ENCODE measurements at places on chromosomes 7 and 10.

GRCh38 chr10:60890811-60891210 is 53.2 kb downstream of the RHOBTB1 start:
- no peak for DNase-seq

- DNase-seq = no peak
Measured at GRCh38 chr10:27736396-27736795, 9.2 kb downstream of the MKX start.

DNA sequence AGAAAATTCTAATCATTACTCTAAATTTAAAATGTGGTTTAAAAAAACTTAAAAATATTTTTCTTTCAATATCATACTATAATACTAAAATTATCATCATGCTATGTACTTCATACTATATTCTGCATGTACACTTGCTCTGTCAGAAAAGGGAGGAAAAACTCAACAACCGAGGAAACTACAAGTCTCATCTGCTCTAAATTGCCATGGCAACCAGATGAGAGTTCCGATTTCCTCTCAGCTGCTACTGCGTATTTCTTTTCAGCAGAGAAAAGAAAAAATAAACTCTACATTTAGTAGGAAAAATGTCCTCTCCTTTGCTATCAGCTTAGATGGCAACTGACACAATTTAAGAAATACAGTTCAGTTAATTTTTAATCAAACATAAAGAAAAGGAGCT is 178.9 kb downstream of the SRPK2 start:
- no peak for DNase-seq

- no peak for DNase-seq
Measured at GRCh38 chr10:103759100-103759781, 96.1 kb downstream of the SH3PXD2A start.

- no peak for DNase-seq
Measured at GRCh38 chr7:111198255-111198654, 107.3 kb downstream of the LRRN3 start.

DNA sequence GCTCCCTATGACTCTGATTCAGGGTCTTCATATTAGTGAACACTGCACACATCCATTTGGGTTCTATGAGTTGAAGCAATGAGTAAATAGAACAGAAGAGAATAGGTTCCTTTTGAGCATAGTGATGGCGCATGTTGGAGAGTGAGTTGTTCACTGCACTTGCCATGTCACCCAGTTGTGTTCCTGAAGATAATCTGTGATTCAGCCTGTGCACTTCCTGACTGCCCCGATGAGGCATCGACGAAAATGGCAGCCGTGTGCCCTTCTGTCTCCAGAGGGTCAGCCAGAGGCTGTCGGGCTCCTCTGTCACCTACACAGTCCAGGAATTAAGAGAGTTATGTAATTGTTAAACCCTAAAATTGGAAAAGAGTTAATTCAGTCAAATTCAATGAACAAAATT is 94.7 kb downstream of the GALNT11 start:
- no peak for DNase-seq

DNA sequence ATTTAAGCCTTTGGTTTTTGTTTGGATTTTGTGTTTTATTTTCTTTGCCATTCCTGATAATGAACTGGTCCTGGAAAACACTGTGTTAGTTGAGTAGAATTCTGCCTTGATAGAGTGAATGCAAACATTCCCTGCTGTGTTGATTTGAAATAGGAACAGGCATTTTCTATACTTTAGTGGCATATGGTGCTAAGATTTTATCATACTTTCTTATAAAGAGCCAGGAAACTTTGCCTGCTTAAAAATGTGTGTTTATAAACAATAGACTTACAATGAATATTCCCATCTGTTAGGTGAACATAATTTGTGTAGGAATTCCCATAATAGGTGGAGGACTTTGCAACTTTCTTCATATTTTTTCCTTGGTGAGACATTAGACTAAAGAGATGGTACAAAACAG is 333.3 kb downstream of the SDK1 start:
- no peak for DNase-seq

GRCh38 chr7:51219261-51219988 is 97.2 kb downstream of the COBL start:
- DNase-seq = no peak

- DNase-seq = peak; percentile 10
Measured at GRCh38 chr7:91212582-91212981, 51.7 kb upstream of the FZD1 start.

GRCh38 chr7:118590107-118590506 is 365.6 kb downstream of the ANKRD7 start:
- peak; percentile 27 for DNase-seq

DNA sequence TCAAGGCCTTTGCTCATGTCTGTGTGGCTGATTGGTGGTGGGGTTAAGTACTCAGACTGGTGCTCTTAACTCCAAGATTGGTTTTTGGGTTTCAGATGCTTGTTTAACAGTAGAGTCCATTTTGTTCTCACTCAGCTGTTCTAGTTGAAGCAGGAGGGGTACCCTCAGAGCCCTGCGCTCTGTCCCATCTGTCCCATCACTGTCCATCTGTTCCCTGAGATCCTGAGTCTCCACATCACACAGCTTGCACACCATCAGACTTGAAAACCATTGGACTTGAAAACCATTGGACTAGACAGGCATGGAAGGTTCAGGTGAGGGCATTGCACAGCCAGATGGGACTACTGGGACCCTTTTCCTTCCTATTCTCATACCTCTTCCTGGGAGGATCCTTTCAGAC is 39.3 kb downstream of the TMEM178B start:
- no peak for DNase-seq

GRCh38 chr7:109318136-109318535 is 748.5 kb downstream of the DNAJB9 start:
- DNase-seq = no peak

- no peak for DNase-seq
Measured at GRCh38 chr10:7159517-7159916, 251.3 kb downstream of the SFMBT2 start.

GRCh38 chr10:62394556-62395018 is 20.4 kb downstream of the ZNF365 start:
- no peak for DNase-seq

- DNase-seq = no peak
Measured at GRCh38 chr7:39547336-39547735, 18.9 kb upstream of the YAE1 start.

DNA sequence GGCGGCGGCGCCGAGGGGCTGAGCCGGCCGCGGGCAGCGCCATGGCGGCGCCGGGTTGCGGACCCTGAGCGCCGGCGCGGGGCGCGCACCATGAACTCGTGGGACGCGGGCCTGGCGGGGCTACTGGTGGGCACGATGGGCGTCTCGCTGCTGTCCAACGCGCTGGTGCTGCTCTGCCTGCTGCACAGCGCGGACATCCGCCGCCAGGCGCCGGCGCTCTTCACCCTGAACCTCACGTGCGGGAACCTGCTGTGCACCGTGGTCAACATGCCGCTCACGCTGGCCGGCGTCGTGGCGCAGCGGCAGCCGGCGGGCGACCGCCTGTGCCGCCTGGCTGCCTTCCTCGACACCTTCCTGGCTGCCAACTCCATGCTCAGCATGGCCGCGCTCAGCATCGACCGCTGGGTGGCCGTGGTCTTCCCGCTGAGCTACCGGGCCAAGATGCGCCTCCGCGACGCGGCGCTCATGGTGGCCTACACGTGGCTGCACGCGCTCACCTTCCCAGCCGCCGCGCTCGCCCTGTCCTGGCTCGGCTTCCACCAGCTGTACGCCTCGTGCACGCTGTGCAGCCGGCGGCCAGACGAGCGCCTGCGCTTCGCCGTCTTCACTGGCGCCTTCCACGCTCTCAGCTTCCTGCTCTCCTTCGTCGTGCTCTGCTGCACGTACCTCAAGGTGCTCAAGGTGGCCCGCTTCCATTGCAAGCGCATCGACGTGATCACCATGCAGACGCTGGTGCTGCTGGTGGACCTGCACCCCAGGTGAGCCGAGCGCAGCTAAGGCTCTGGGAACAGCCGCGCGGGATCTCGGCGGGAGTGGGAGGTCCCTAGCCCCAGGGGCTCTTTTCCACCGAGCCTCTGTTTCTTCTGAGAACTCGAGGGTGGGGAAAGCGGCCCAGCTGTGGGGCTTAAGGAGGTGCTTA is at the start of gene GPR26:
Gene GPR26 (plus strand): TSS at position 38 of the 919 bp plus-strand sequence. CDS start 53 bp downstream, at position 91.
- DNase-seq = peak; percentile 82

GRCh38 chr7:1542841-1543747 is 12.6 kb downstream of the MAFK start:
- DNase-seq = no peak

- DNase-seq = no peak
Measured at GRCh38 chr10:120989279-120989678, 138.1 kb downstream of the WDR11 start.

DNA sequence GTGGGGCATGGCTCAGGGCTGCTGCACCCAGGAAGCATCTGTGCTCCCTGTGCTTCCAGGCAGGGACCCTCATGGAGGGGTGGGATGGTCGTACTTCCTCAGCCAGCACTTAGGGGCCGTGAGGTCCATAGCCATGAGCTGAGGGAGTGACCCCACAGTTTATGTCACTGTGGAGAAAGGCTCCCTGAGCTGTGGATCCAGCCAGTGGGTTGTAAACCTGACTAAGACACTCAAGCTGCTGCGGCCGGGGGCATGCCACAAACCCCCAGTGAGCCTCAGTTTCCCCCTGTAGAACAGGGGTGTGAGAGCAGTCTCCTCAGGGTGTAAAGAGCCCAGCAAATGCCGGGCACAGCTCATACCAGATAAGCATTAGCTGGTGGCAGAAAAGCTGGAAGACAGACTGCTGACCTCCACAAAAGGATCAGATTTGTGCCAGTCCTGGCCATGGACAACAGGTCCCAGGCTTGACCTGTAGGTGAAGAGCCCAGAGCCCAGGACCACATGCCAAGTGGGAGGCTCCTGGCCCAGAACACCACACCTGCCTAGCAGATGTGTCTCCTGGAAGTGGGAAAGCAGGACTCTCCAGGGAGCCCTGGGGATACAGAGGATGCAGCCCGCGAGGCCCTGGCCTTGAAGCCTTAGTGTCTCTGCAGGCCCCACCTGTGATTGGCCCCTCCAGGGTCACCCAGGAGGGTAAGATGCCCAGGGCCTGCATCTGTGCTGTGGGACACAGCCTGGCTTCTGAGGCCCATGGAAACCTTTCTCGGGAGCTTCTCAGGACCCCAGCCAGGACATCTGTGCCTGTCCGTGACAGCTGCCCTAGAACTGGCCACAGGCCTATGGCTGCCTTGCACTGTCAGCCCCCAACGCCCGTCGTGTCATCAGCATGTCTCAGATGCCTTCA is 78.1 kb upstream of the RET start:
- DNase-seq = no peak

GRCh38 chr7:44390701-44391100 is 65.3 kb upstream of the CAMK2B start:
- no peak for DNase-seq

- DNase-seq = no peak
Measured at GRCh38 chr10:35795131-35795824, 153.2 kb upstream of the FZD8 start.

- no peak for DNase-seq
Measured at GRCh38 chr10:86393862-86394455, 27.4 kb upstream of the GRID1 start.

DNA sequence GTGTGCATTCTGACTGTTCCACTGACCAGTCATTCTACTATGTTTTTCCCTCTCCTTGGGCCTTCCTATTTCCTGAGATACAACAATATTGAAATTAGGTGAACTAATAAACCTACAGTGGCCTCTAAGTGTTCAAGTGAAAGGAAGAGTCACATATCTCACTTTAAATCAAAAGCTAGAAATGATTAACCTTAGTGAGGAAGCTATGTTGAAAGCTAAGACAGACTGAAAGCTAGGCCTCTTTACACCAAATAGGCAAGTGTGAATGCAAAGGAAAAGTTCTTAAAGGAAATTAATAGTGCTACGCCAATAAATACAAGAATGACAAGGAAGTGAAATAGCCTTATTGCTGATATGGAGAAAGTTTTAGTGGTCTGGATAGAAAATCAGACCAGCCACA is 5.7 kb upstream of the DYNC1I1 start:
- no peak for DNase-seq

GRCh38 chr7:144805627-144806239 is 30.1 kb downstream of the TPK1 start:
- no peak for DNase-seq

DNA sequence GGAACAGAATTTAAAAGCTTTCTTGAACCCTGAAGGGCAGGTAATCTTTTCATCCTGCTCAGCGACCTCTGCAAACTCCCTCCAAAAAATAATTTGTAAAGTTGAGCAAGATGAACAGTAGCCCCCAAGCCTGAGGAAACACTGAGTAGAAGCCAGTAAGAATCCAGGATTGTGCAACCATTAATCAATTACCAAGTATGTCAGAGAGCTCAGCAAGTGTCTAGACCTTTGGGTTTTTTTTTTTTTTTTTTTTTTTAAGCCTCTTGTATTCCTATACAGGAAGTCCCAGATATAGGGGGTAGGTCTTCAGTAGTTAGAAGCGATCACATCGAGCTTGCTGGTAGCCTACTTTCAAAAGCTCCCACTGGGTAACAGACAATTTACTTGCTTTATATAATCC is 155.2 kb downstream of the DGKI start:
- DNase-seq = no peak

GRCh38 chr7:71539615-71540014 is 407.7 kb downstream of the GALNT17 start:
- DNase-seq = no peak

DNA sequence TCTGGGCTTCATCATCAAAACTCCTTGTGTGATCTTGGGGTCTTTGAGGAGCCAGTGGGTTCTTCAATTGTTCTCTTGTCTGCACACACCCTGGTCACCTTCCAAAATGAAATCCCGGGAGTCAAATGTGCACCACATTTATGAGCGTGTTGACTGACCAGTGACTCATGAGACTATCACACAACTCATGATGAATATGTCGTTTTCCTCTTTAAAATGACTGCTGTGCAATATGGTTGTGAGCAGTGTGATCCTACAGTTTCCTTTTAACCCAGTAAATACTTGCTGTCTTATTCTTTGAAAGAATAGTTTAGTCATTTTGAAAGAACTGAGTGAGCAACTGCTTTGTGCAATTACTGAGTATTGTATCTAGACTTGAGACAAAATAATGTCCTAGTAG is 149.2 kb downstream of the DYNC1I1 start:
- DNase-seq = no peak

- DNase-seq = no peak
Measured at GRCh38 chr7:13628239-13629001, 361.0 kb downstream of the ETV1 start.

DNA sequence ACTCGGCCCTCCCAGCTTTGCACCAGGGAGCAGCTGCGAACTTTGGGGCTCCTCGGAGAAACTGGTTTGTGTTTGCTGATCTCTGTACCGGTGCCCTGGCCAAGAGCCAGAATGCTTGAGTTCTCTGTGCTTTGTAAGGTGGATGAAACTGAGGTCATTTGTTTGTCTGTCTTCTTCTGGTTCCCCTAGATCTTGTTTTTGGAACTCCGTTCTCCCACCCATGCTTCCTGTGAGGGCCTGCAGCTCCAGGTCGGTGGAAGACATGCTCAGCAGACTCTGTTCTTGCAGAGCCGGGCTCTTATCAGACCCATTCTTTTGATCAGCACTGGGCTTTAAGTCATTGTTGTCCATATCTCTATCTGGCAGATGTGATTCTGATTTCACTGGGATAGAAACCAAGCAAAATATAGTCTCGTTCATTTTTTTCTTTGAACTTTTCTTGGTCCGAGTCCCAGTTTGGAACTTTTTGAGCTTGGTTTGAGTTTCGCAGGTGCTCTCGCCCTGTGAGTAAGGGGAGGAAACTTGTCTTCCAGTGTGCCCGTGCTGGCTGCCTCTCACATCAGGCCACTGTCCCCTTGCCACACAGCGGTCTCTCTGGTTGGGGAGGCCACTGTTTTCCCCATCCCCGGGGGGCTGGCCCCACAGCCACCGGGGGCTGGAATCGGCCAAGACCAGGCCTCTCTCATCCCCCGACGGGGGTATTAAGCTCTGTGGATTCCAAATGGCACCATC is 31.2 kb downstream of the JCAD start:
- no peak for DNase-seq
